ENCODE measurements at places on chromosomes 2 and 18. TPM values are rescaled to one million over a fixed set of nuclear protein-coding genes. Genes with fewer than 3 reads are reported as not detected.

Gene VIL1
- total RNA-seq: 69.0 TPM

- H3K36me3 ChIP-seq: peaks cover 5% of the 10 kb centered on the region
- peaks cover 60% of the 10 kb centered on the region for H3K27me3 ChIP-seq
Measured at GRCh38 chr18:49563130-49563540, 1.3 kb downstream of the LIPG start.

DNA sequence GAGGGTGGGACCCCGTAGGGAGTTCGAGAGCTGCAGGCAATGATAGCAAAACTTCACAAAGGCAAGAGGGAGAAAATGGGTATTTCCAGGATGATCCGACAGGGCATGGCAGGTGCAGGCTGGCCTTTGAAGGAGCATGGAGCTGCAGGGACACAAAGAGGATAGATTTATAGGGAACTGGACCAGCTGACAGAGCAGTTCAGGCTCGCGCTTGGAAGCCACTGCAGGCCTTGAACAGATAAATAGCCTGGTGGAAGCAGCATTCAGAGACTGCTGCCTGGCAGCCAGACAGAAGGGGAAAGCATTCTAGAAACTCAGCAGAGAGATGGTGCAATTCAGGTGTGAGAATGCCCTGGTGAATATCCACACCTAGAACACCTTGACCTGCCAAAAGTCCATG, 29.3 kb upstream of the CREG2 start:
- no peak for DNase-seq
- H3K27ac ChIP-seq: no peak overlapping the region
- no peaks in the 10 kb centered on the region for H3K36me3 ChIP-seq
- H3K4me3 ChIP-seq: no peak overlapping the region
- no peaks in the 10 kb centered on the region for H3K4me1 ChIP-seq
- H3K27me3 ChIP-seq: no peaks in the 10 kb centered on the region

- no peak for DNase-seq
- H3K27me3 ChIP-seq: no peaks in the 10 kb centered on the region
- H3K4me1 ChIP-seq: peaks cover 11% of the 10 kb centered on the region
- H3K36me3 ChIP-seq: no peaks in the 10 kb centered on the region
- H3K4me3 ChIP-seq: no peak overlapping the region
Measured at GRCh38 chr2:35447821-35448220, 907.8 kb upstream of the CRIM1 start.

GRCh38 chr18:13809043-13809430, 14.9 kb upstream of the MC5R start:
- DNase-seq: no peak
- H3K27ac ChIP-seq: no peak overlapping the region
- no peaks in the 10 kb centered on the region for H3K36me3 ChIP-seq
- H3K27me3 ChIP-seq: no peaks in the 10 kb centered on the region

- no peak overlapping the region for H3K4me3 ChIP-seq
- no peak for DNase-seq
- no peaks in the 10 kb centered on the region for H3K4me1 ChIP-seq
- H3K36me3 ChIP-seq: no peaks in the 10 kb centered on the region
- no peak overlapping the region for H3K27ac ChIP-seq
Measured at GRCh38 chr2:12733846-12734245, 17.1 kb downstream of the TRIB2 start.

DNA sequence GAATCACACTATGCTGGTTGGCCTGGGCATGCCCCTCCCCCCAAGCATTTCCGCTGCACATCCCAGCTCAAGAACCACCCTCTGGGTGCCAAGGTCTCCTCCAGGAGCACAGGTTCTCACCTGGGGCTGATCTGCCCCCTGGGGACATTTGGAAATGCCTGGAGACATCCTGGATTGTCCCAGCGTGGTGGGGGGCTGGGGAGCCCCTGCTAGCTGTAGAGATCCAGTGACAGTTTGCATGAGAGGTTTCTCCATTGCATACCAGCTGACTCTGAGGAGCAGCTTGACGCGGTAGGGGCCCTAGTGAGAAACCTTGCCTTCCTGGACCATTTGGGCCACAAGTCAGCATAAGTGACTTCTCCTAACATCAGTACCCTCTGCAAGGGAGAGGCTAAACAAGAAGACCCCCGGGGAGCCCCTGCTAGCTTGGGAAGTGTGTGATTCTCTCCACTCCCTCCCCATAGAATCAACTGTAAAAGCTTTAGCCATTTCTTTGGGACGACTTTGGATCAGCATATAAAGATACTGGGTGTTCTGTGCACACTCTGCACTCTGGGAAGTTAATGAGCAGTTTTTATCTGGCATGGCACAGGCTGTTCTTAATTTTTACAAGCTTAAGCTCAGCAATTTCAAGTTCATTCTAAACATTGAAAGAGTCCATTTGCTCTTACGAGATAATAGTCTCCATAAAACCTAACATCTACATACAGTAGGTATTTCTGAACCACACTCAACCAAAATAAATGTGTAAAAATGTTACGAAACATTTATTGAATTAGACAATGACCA, 94.1 kb downstream of the GBX2 start:
- no peak for DNase-seq
- no peaks in the 10 kb centered on the region for H3K27me3 ChIP-seq
- no peak overlapping the region for H3K27ac ChIP-seq

GRCh38 chr2:223008956-223009355, 43.0 kb upstream of the KCNE4 start:
- no peak overlapping the region for H3K4me3 ChIP-seq
- H3K36me3 ChIP-seq: no peaks in the 10 kb centered on the region
- no peak for DNase-seq
- no peaks in the 10 kb centered on the region for H3K4me1 ChIP-seq
- no peak overlapping the region for H3K27ac ChIP-seq
